ENCODE measurements at places on chromosomes 5 and 9. TPM values are rescaled to one million over a fixed set of nuclear protein-coding genes. Genes with fewer than 3 reads are reported as not detected.
A peak's percentile ranks its signal among the peaks of the same experiment; 100 is the strongest.

DNA sequence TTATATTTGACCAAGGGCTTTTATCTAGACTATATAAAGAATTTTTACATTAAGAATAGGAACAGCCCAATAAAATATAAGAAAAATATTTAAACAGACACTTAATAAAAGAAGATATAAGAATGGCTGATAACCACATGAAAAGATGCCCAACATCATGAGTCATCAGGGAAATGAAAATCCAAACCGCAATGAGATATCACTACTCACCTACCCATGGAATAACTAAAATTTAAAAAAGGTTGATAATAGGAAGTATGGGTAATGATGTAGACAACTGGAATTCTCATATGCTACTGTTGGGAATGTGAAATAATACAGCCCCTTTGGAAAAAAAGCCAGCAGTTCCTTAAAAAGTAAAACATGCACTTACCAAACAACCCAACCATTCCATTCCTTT is 206.9 kb upstream of the PCSK5 start:
- DNase-seq: no peak

DNA sequence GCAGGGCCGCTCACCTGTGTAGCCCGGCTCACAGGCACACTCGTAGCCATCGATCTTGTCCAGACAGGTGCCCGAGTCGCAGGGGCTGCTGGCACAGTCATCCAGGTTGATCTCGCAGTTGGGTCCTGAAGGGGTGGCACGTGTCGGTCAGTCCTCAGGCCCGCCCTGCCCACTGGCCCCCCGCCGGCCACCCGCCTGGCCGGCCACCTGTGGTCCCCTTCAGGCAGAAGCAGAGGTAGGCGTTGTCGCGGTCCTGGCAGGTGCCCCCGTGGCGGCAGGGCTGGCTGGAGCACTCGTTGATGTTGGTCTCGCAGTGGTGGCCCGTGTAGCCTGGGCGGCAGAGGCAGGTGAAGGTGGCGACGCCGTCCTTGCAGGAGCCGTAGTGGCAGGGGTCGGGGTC is 30.6 kb downstream of the NOTCH1 start:
- no peak for DNase-seq

The GALT gene
- total RNA-seq: 34.7 TPM

The FOXI1 gene
- not detected for total RNA-seq

- no peak for DNase-seq
Measured at GRCh38 chr9:96856363-96857286, 2.3 kb upstream of the ZNF782 start.

- no peak for DNase-seq
Measured at GRCh38 chr5:57503433-57503832, 20.8 kb upstream of the ACTBL2 start.

GRCh38 chr9:96031916-96032534 is 156.5 kb downstream of the ERCC6L2 start:
- DNase-seq: no peak

The CDX1 gene
- total RNA-seq: not detected

GRCh38 chr5:113451797-113452196 is 17.0 kb upstream of the TSSK1B start:
- DNase-seq: no peak

GRCh38 chr9:99182356-99182755 is 39.4 kb downstream of the ALG2 start:
- DNase-seq: peak; percentile 37

The FGF18 gene
- total RNA-seq: 0.86 TPM

The CHSY3 gene
- total RNA-seq: 1.8 TPM

- no peak for DNase-seq
Measured at GRCh38 chr9:14693251-14693861, at the start of gene ZDHHC21. Gene ZDHHC21, minus strand, starts transcription at chr9:14693432. Its CDS starts 19,092 bp downstream, at chr9:14674340.

- DNase-seq: peak; percentile 31
Measured at GRCh38 chr9:86714999-86715398, 232.3 kb downstream of the GAS1 start.

The SPATA31C1 gene
- not detected for total RNA-seq

DNA sequence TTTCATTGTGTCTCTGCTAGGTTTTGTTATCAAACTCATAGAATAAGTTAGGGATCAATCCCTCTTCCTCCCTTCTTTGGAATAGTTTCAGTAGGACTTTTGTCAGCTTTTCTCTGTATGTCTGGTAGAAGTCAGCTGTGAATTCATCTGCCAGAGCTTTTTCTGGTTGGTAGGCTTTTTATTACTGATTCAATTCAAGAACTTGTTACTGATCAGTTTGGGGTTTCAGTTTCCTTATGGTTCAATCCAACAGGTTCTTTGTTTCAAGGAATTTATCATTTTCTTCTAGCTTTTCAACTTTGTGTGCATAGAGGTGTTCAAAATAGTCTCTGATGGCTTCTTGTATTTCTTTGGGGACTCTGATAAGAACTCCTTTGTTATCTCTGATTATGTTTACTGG is 221.7 kb downstream of the FGF10 start:
- no peak for DNase-seq

The PCDHGA7 gene
- total RNA-seq: 9.1 TPM

The ASPN gene
- 15.4 TPM for total RNA-seq

GRCh38 chr5:33888587-33888986 is 3.2 kb downstream of the ADAMTS12 start:
- no peak for DNase-seq

The GALNT12 gene
- 12.4 TPM for total RNA-seq

GRCh38 chr5:59296317-59297264 is 596.9 kb downstream of the PDE4D start:
- no peak for DNase-seq

The SLF1 gene
- total RNA-seq: 3.8 TPM

The GABRA1 gene
- total RNA-seq: not detected

The FCN2 gene
- total RNA-seq: not detected
